Activated CD8-positive, alpha-beta memory T cell treated with anti-CD3 and anti-CD28 coated beads for 1 hour (primary cell): ENCODE measurements at places on chromosomes 7 and 10.

DNA sequence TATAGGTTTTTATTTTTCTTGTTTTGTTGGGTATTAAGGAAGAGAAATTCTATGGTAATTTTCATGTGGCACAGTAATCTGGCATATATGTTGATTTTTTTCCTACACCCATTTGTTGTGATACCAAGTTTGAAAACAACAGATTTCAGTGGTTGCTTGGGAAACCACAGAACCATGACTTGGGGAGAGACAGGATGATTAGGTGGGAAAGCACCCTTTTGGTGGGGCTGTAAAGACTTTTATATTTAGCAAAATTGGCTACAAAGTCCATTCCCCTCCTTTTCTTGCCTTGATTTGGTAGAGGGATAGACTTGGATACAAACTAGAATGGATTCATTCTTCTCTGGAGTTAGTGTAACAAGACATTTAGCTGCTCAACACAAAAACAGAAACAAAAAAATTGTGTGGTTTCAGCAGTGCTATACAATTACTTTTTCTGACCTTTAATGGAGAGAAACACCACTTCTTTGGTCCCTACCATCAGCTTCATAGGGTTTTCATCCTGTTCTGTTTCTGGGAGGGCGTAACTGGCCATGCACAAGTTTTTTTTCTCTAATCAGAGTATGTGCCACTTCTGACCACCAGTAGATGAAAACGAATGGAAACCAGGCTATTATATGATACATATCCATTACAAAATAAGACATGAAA is 52.7 kb downstream of the FIGNL1 start:
- no peak for DNase-seq

- no peak for DNase-seq
Measured at GRCh38 chr7:2754086-2754485, 66.1 kb downstream of the AMZ1 start.

DNA sequence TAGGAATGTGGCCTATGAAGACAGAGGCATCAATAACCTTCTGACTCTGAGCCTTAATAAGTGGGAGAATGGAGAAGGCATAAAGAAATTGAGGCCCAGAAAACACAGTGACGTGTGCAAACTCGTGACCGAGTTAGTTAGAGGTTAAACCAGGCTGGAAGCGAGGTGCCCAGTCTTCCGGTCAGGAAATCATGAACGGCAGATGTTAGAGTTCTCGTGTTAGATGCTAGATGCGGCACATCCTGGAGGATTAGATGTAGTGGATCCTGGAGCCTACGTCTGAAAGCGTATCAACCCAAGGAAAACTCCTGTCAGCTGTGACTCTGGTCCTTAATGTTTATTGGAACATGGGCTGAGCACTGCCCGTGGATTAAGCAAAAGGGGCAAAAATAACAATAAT is 275.9 kb downstream of the TCF7L2 start:
- no peak for DNase-seq

DNA sequence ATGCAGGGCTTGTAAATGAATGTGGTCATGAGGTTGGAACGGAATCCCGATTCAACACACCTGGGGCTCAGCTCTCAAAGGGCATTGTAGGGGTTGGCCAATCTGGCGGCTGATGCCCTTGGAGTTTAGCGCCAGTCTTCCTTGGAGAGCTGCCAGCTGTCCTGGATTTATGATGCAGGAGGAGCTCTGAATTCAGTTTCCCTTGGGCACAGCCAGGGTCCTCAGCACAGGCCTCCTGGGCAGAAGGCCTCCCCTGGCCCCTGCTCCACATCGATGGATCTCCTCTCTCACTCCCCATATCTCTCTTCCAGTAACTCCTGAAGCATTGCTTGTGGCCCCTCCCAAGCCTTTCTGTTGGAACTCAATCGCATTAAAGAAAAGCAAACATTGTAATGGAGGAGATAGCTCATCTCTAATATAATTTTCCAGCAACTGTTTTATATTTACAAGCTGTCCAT is 985 bp upstream of the CYTH3 start:
- no peak for DNase-seq

DNA sequence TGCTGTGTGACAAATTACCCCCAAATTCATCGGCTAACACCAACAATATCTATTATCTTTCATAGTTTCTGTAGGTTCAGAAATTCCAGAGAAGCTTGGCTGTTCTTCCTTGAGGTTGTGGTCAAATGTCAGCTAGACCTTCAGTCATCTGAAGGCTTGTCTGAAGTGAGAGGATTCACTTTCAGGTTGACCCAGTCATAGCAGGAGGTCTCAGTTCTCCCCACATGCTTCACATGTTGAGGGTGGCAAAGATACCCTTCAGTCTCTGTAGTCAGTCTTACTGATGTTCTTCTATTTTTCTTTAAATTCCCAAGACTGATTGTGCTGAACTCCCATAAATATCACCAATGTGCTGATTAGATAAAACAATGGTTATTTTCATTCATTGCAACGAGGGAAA is 1692.0 kb downstream of the REEP3 start:
- DNase-seq = no peak

DNA sequence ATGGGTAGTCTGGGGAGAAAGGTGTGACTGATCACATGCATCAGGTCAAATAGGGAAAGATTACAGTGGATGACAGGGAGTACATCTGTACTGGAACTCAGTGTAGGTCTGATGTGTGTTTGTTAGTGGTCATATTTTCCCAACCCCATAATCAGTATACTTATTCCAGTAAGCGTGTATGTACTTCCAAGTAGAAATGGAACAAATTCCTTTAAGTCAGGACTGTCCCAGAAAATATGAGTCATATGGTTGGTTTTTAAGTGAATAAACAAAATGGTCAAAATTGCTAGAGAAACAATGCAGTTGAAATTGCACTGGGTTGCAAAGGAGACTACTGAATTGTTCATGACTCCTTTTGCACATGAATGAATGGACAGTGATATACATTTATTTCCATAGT is 118.8 kb upstream of the MYO3A start:
- no peak for DNase-seq

GRCh38 chr7:133044722-133045473 is 37.0 kb downstream of the CHCHD3 start:
- no peak for DNase-seq

- no peak for DNase-seq
Measured at GRCh38 chr10:34299105-34299611, 515.9 kb downstream of the PARD3 start.

GRCh38 chr7:74709880-74710671 is 52.6 kb downstream of the GTF2I start:
- DNase-seq = no peak

DNA sequence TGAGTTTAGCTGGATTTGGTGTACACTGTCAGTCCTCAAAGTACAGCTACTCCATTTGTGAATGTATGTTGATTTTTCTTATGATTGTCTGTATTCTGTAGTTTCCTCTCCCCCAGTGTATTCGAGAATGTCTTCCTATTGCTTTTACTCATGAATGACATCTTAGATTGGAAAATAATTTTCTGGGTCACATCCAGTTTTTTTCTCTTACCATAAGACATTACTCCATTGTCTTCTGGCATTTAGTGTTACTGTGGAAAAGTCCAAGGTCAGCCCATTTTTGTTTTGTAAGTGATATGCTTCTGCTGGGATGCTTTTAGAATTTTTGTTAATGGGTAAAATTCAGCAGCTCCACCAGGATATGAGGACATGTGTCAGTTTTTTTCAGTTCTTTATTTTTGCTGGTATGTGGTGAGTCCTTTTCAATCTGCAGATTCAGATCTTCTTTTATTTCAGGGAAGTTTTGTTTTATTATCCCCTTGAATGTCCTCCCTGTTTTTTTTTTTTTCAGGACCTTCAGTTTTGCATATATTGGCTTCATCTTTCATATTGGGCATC is 33.6 kb downstream of the WAC start:
- DNase-seq = no peak

DNA sequence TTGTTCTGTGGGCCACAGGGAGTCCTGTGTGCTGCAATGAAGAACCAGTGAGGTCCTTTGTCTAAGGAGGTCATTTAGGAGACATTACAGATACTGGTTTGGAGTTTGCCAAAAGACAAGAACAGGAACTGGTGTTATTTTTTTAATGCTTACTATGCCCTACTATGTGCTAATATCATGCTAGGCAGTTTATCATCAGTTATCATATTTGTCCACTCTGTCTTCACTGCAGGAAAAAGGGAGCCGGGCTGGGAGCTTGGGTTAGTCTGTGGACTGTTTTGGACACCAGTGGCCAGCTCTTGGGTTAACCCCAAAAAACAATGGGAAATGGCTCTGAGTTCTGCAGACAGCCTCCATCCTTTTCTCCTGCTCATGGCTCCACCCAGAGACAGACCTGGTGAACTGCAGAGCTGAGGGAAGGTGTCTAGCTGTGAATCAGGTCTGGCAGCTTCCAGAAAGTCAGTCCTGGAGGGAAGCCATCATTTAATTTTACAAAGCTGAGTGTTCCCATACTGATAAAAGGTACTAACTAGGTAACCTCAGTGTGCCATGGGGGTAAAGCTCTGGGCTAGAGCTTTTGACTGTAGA is 101.2 kb upstream of the ZNF746 start:
- DNase-seq = no peak

DNA sequence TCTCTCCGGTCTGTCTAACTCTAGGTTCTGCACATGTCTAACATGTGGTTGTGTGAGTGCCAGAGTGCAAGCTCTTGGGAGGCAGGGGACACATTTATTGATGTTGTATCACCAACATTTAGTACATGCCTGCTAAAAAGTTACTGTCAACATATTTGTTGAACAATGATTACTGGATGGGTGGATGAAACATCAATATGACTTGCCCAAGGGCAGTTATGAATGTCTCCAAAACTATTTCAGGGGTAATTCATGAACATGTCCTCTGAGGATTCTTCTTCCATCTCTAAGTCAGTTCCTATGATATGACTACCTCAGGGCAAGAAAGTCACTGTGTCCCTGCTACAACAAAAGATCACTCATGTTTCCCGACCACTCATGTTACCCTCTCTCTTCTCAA is 91.3 kb upstream of the STEAP1B start:
- DNase-seq = no peak
